Urinary bladder (tissue), 4 donors: ENCODE measurements at places on chromosomes 12 and 14.

- DNase-seq: peak; percentile 41
Measured at GRCh38 chr12:68406134-68406576, 74.0 kb upstream of the MDM1 start.

GRCh38 chr12:77821699-77822203 lies 8.9 kb upstream of the NAV3 start:
- DNase-seq: peak; percentile 59

- no peak for DNase-seq
Measured at GRCh38 chr12:26153421-26154154, 28.8 kb upstream of the BHLHE41 start.

GRCh38 chr12:108119126-108119973 lies 9.7 kb upstream of the WSCD2 start:
- DNase-seq: peak; percentile 76

- DNase-seq: no peak
Measured at GRCh38 chr12:46886541-46887041, 60.8 kb upstream of the SLC38A4 start.

DNA sequence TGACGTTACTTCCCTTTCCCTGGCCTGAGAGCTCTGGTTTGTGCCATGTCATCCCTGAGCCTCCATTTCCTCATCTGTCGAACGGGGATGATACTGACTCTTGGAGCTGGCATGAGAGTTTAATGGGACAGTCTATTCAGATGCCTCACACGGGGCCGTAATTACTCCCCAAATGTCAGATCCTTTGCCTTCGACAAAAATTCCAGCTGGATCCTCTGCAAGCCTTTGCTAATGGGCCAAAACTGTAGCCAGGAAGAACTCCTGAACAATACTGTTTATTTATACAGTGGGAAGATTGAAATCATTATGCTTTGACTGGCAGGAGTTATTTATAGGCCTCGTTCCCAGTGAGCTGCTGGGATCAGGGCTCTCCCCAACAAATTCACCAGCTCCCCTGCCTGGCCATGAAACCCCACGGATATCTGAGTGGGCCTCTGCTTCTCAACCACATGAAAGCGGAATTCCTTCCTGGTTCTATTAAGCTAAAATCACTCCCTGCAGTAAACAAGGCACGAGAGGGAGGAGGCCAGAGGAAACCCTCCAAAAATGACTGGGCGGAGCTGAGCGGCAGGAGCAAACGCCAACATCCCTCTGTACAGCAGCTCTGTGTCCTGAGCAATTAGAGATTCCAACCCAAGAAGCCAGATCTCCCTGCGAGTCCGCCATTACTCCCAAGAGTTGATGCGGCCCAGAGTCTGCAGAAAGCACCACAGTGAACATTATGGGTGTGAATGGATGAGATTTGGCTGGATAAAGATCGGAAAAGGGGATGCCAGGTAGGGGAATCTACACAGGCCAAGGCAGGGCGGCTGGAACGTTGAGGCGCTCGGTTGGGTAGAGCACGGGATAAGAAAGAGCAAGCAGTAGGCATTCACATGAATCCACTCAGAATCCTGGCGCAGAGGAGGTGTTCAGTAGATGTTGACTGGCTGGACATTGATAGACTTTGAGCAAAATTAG lies 326.1 kb downstream of the BCL11B start:
- no peak for DNase-seq

DNA sequence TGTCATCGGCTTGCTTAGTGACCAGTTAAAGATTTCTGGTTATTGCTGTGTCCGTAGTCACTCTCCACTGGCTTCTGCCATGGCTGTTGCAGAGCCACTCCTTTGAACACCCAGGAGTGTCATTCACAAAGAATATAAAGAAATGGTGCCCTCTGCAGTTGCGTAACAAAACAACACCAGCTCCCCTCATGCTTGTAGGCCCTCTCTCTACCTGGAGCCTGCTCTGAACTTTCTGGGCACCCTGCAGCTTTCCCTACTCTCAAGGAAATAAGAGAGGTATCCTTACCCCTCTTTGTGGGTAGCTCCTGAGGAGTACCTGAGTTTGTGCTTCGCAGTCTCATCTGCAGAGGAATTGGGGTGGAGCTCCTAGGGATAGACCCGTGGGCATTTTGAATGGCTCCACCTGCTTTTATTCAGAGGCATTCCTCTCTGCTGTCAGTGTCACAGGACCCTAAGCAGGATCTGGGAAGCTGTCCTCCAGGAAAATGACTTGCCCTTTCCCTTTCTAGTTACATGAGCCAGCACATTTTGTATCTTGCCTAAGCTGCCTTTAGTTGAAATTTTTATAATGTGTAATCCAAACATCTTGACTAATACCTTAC lies 97.2 kb upstream of the TMEM260 start:
- DNase-seq: no peak

DNA sequence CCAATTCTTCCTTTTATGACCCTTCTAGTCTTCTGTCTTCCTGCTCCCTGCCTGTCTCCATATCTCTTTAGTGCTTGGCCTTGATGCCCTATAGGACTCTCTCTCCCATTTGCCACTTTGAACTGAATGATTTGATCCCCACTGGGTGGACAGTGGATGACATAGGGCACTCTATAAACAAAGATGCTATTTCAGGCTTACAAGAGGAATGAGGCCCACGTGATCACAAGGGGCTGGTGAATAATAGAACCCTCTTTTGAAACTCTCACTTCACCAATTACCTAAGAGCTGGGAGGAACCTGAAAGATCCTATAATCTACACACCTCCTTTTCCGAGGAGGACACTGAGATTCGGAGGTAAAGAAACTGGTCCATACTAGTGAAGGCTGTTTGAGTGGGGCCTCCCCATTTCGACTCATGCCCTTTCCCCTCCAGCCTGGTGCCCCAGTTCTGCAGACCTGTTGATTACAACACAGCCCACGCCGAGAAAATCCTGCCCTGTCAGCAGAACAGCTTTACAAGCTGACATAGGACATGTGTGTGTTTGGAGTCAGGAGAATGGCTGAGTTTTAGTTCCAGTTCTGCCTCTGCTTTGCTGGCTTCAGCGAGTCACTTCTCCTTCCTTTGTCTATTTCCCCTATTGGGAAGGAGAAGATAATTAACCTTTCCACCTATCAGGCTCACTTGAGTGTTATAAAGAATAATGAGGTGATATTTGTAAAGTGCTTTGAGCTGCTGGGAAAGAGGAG lies 400.3 kb downstream of the ZFP36L1 start:
- DNase-seq: no peak

- DNase-seq: no peak
Measured at GRCh38 chr12:53969588-53970259, 3.2 kb upstream of the HOXC11 start.

DNA sequence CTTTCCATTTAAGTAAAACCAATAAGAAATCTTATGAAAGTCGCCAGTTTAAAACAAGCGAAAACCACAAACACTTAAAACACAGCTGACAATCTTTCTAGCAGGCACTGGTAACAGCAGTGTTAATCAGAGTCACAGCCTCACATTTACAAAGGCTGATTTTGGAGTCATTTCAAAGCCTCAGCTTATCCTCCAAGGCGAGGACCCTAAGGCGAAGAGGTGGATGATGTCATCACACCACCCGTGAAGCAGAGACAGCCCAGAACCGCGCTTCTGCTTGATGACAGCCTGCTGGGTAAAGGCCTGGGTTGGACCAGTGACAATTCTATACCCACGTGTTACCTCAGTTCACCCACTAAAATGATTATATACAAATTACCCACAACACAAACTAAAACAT lies 10.1 kb downstream of the GOLGA3 start:
- DNase-seq: no peak

- no peak for DNase-seq
Measured at GRCh38 chr14:98954349-98955000, 317.5 kb downstream of the BCL11B start.

DNA sequence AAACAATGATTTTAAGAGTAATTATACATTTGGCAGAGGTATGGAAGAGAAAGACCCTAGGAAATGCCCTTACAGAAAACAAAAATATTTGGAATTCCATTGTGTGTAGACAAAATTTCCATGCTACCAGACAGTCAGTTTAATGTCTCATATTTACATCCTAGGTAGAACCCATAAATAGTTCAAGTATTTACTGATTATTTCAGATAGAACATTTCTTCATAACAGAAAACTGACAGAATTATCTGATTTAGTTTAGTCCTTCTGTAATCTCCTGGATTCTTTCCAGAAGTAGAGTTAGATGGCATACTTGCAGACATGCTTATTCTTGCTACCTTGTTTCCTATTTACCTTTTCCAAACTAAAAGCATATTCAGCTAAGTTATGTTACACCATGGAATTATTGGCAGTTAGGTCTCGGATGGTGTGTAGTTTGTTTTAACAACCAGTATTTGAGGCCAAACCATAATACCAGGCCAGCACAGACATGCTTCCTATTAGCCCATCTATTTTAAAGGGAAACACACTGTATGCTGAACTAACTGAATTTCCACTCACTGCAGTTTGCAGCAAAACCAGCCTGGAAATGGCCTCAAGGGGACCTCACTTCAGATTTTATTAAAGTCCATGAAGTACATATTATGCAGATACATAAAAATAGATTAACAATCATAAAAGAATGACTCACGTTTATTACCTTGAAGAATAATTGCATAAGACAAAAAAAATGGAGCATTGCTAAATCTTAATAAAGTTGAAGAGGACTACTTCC lies 126.6 kb upstream of the LRIG3 start:
- DNase-seq: peak; percentile 45

GRCh38 chr12:62519043-62519442 lies 52.4 kb downstream of the MON2 start:
- no peak for DNase-seq

GRCh38 chr12:69978020-69978419 lies 153.0 kb downstream of the MYRFL start:
- no peak for DNase-seq

DNA sequence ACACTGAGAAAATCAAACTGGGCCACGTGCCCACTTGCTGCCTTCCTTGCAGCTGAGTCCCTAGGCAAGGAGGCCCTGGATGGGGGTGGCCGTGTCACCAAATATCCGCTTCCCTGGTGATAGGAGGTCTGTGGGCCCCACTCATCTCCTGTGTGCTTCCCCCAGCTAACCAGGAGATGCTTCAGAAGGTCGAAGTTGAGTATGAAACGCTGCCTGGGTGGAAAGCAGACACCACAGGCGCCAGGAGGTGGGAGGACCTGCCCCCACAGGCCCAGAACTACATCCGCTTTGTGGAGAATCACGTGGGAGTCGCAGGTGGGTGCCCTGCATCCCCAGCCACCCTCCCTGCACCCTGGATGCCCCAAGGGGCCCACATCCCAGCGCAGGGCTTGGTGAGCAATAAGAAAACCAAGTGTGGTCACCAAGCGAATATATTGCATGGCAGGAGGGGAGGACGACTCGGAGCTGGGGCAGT lies 6.8 kb upstream of the SIVA1 start:
- no peak for DNase-seq

DNA sequence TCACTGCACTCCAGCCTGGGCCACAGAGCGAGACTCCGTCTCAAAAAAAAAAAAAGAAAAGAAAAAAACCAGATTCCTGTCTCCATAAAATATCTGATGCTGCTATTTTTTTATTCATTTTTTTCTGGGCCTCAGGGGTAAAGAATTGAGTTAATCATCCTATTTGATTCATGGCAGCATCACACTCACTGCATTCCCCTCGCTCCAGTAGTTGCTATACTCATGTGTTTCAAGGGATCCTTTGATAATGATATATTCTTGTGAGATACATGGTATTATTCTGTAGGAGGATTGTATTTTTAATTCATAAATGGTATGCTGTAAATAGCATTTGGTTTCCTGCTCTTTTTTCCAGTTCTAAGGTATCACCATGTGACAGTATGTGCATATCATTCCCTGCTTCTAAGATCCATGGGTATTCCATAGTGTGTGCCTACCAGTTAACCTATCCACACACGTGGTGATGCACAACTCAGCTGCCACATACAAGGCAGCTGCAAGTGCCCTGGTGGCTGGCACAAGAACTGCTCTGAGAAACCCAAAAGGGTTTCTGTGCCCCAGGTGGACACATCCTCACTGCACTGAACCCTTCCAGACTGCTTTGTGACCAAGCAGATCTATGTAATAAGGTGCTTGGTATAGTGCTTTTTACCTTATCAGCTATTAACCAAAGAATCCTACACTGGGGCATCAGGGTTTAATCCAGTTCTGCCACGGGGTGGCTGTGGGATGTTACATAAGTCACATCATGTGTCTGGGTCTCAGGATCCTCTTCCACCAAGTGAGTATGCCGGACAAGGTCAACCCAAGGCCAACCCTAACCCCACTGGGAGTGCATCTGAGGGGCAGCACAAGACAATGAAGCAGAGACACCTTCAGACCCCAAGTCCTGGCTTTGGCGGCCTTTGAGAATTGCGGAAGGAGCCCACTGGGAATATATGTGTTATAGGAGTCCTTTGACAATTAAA lies 74.6 kb downstream of the ZFP36L1 start:
- no peak for DNase-seq

DNA sequence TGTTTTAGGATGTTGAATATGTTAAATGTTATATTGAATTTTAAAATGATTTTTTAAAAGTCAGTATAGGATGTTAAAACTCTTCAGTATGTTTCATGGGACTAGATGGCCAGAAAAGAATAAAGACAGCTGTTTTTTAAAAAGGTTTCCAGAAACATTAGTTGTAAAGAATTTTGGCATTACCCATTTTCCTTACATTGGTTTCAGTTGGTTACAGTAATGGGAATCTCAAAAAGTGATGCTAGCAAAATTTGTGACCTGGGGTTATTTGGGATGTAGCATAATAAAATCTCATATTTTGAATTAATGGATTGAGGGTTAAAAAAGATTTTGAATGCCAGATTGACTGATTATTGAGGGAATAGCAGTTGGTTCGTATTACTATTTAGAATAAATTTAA lies 25.3 kb downstream of the EID3 start:
- DNase-seq: no peak

- peak; percentile 68 for DNase-seq
Measured at GRCh38 chr12:54016478-54016964, 7.7 kb downstream of the HOXC8 start.

DNA sequence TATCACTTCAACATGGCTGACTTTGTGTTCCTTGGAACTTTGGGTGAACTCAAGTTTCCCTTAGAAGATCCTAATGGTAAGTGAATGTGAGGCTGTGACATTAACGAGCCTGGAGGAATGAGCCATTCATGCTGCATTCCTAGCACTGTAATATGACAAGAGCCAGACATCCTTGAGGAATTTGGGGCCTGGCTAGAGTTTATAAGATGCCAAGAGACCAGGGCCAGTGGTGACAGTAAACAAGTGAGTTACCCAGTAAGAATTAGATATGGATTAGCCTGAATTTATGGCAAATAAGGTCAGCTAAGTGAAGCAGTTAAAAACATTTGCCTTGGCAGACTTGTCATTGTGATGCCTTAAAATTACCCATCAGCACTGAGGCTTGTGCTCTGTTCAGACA lies 232.4 kb downstream of the AKAP6 start:
- no peak for DNase-seq

GRCh38 chr12:95187865-95188415 lies 29.3 kb downstream of the FGD6 start:
- DNase-seq: no peak

DNA sequence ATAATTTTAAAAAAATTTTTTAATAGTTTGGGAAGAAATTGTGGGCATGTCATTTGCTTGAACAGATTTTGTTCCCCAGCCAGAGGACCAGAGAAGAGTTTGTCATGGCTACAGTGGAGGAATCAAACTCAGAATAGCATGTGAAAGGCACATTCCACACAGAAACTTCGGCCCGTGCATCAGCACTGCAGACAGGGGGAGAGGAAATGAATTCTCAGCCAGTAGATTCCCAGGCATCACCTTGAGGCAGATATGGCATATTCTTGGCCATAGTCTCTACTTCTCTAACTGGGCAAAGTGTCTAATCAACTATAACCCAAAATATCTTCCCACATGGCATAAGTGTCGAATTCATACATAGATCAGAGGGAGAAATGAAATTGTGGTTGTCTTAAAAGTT lies 153.3 kb downstream of the PRKCH start:
- DNase-seq: no peak

GRCh38 chr12:96902076-96902475 lies 5.0 kb upstream of the NEDD1 start:
- DNase-seq: no peak
